Left kidney (tissue), 8 donors: ENCODE measurements at places on chromosomes 13 and 19. TPM values are rescaled to one million over a fixed set of nuclear protein-coding genes. Genes with fewer than 3 reads are reported as not detected.

Gene FOSB
- polyA plus RNA-seq, result 95.9 TPM

Gene SELENOW
- 110 TPM for polyA plus RNA-seq

Gene NLRP5
- not detected for polyA plus RNA-seq

Gene AP2A1
- polyA plus RNA-seq, result 52.9 TPM

Gene CFAP97D2
- not detected for polyA plus RNA-seq

Gene MBD3L3
- not detected for polyA plus RNA-seq

Gene SCGB2B2
- polyA plus RNA-seq, result 1.1 TPM

Gene HRC
- 22.9 TPM for polyA plus RNA-seq

Gene THAP8
- polyA plus RNA-seq, result 9.2 TPM

Gene ZNF492
- 4.1 TPM for polyA plus RNA-seq

Gene TNFRSF19
- polyA plus RNA-seq, result 60.8 TPM

Gene TYROBP
- polyA plus RNA-seq, result 7.4 TPM
